ENCODE measurements at places on chromosomes 5 and 9.
A peak's percentile ranks its signal among the peaks of the same experiment; 100 is the strongest.

DNA sequence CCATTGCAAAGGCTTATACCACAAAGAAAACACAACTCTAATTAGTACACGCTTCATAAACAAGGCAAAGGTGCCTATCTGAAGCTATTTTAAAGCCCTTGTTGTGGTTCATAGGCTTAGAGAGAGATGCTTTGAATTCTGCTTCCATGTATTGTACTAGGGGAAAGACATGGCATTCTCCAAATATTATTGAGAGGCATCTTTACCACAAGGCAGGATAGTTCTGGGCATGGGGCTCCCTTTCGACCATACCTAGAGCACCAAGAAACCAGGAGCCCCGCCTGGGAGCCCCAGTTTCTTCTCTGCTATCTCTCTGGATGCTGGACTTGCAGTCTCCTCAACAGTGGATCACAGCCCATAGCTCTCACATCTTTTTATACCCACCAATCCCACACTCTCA lies 93.7 kb downstream of the NFIB start:
- no peak for DNase-seq
- H3K27ac ChIP-seq: no peak overlapping the region
- no peaks in the 10 kb centered on the region for H3K4me1 ChIP-seq

DNA sequence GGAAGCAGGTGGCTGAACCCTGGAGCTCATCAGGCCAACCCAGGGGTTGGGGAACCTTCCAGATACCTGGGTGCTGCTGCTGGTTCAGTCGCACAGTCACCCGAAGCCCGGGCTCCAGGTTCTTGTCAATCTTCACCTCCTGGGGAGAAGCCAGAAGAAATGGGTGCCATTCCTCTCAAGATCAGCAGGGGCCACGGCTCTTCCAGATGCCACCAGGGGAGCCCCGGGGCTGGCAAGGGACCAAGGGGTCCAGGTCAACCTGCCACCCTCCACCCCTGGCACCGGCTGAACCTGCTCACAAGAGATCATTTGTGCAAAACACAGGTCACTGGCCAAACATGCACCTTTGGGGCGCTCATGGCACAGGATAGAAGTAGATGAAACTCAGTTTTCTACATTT lies 4.7 kb downstream of the SPOUT1 start:
- H3K4me3 ChIP-seq: no peak overlapping the region
- H3K27me3 ChIP-seq: no peaks in the 10 kb centered on the region
- no peak overlapping the region for H3K27ac ChIP-seq
- H3K4me1 ChIP-seq: peaks cover 4% of the 10 kb centered on the region

DNA sequence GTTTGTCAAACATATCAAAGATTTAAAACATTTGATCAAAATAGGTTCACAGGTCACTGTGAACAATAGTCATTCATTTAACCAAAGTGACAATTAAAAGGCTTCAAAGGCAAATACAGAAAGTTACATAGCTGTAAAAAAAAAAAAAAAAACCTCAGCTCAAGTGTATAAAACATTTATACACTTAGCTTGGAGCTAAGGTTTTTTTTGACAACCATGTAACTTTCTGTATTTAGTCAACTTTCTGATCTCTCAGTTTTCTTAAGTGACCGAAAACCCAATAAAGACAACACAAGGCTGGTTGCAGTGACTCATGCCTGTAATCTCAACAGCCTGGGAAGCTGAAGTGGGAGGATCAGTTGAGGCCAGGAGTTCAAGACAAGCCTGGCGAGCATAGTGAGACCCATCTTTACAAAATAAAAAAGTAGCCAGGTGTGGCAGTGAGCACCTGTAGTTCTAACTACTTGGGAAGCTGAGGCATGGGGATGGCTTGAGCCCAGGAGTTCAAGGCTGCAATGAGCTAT lies 16.4 kb upstream of the UBTD2 start:
- no peak overlapping the region for H3K27ac ChIP-seq
- no peak for DNase-seq
- H3K36me3 ChIP-seq: no peaks in the 10 kb centered on the region

DNA sequence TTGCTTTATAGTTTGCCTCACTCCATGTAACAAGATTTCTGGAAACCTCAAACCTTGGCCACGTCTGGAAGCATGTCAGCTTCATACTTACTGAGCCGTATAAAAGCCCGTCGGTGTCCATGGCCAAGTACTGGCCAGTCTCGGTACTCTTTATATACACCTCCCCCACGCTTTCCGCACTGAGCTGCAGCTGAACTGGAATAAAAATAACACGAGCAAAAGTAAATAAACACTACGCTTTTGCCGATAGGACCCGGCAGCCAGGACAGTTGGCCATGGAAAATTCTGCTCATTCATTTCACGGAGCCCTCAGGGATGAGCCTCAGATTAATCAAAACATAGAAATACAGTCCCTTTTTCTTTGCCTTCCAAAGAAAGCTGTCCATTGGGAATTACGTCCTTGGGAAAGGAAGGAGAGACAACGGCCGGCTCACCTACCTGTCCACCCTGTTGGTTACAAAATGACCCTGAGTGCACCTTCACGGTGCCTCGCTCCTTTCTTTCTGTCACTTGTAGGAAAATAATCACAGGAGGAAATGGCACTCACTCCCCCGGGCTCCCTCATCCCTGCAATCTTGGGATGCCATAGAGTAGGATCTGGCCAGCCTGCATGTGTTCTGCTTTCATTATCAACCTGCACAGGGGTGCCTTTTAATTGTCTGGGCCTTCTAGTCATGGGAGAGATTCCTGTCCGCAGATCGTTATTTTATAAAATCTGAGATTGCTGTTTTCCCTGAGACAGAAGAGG lies 85.1 kb downstream of the FGF1 start:
- no peaks in the 10 kb centered on the region for H3K27me3 ChIP-seq
- DNase-seq: no peak
- H3K27ac ChIP-seq: no peak overlapping the region
- H3K36me3 ChIP-seq: no peaks in the 10 kb centered on the region
- H3K4me1 ChIP-seq: no peaks in the 10 kb centered on the region
- no peak overlapping the region for H3K4me3 ChIP-seq

GRCh38 chr5:172913117-172913850 lies 45.9 kb upstream of the RPL26L1 start:
- no peaks in the 10 kb centered on the region for H3K27me3 ChIP-seq
- H3K4me1 ChIP-seq: peaks cover 10% of the 10 kb centered on the region
- no peak overlapping the region for H3K27ac ChIP-seq
- peaks cover 12% of the 10 kb centered on the region for H3K36me3 ChIP-seq
- H3K4me3 ChIP-seq: no peak overlapping the region
- DNase-seq: no peak

GRCh38 chr5:93300309-93300923 lies 280.6 kb downstream of the NR2F1-AS1 start:
- no peak for DNase-seq
- H3K27ac ChIP-seq: no peak overlapping the region
- H3K4me3 ChIP-seq: no peak overlapping the region
- H3K4me1 ChIP-seq: no peaks in the 10 kb centered on the region

DNA sequence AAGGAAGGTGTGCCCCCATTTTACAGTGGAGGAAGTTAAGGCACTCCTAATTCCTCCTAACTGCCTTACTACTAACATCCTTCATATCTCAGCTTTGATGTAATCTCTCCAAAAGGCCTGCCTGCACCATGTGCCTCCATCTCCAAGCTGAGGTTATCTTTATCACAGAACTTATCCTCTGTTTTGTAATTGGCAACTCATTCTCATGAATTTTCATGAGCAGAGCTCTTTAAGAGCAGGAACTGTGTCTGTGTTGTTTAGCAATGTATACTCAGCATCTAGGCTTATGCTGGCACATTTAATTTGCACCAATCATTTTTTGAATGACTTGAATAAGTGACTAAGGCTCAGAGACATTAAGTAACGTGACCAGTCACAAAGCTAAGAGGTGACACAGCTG lies 147.9 kb upstream of the VLDLR start:
- no peaks in the 10 kb centered on the region for H3K4me1 ChIP-seq
- no peak overlapping the region for H3K4me3 ChIP-seq
- H3K36me3 ChIP-seq: no peaks in the 10 kb centered on the region

- no peaks in the 10 kb centered on the region for H3K27me3 ChIP-seq
- no peaks in the 10 kb centered on the region for H3K36me3 ChIP-seq
- H3K27ac ChIP-seq: no peak overlapping the region
- peaks cover 15% of the 10 kb centered on the region for H3K4me1 ChIP-seq
- DNase-seq: peak; percentile 41
Observed at GRCh38 chr9:71549023-71549422, 219.3 kb downstream of the CEMIP2 start.

GRCh38 chr5:151082282-151082902 lies 1.6 kb upstream of the TNIP1 start:
- peak overlapping the region; percentile 89 for H3K4me3 ChIP-seq
- H3K36me3 ChIP-seq: peaks cover 12% of the 10 kb centered on the region
- H3K27ac ChIP-seq: peak overlapping the region; percentile 90
- peaks cover 32% of the 10 kb centered on the region for H3K4me1 ChIP-seq
- H3K27me3 ChIP-seq: no peaks in the 10 kb centered on the region

GRCh38 chr9:38526591-38526990 lies 93.8 kb downstream of the ANKRD18A start:
- H3K4me1 ChIP-seq: no peaks in the 10 kb centered on the region
- DNase-seq: no peak
- H3K27ac ChIP-seq: no peak overlapping the region
- H3K27me3 ChIP-seq: no peaks in the 10 kb centered on the region
- H3K36me3 ChIP-seq: no peaks in the 10 kb centered on the region
- H3K4me3 ChIP-seq: no peak overlapping the region

DNA sequence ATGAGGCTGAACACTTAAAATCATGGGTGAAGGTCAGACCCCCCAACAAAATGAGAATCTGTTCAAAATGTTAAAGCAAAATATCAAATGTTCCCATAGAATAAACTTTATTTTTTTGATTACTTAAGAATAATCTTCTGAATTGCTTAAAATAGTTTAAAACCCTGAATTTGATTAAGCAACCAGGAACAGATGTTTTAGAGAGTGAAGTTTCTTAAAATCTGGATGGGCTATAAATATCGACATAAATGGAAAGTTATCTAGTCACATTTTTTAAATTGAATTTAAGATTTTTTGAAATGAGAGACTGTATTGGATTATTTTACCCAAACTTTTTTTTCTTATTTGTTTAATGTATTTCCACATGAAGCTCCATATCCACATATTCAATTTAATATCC lies 98.5 kb downstream of the ADAMTS12 start:
- H3K27ac ChIP-seq: no peak overlapping the region
- no peaks in the 10 kb centered on the region for H3K27me3 ChIP-seq
- no peak for DNase-seq
- H3K4me3 ChIP-seq: no peak overlapping the region
- H3K36me3 ChIP-seq: no peaks in the 10 kb centered on the region

- H3K4me3 ChIP-seq: no peak overlapping the region
- no peaks in the 10 kb centered on the region for H3K27me3 ChIP-seq
- no peaks in the 10 kb centered on the region for H3K36me3 ChIP-seq
Observed at GRCh38 chr5:86129009-86129408, 488.7 kb upstream of the COX7C start.

DNA sequence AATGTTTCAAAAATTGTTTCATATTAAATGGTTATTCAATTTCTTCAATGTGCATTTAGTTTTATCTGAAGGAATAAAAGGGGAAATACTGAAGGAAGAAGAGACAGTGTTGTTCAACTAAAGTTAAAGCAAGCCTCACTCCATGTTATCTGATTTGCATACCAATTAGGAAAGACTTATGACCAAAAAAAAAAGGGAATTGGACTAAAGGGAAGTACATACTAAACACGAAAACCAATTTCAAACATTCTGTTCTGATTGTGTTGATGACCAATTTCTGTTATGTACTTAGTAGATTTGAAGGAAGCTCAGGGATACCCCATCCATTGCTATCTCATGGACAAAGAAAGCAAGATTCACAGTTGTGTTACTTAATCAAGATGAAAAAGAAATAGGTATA lies 4.9 kb upstream of the GAPT start:
- H3K4me1 ChIP-seq: no peaks in the 10 kb centered on the region
- H3K36me3 ChIP-seq: no peaks in the 10 kb centered on the region
- no peaks in the 10 kb centered on the region for H3K27me3 ChIP-seq

DNA sequence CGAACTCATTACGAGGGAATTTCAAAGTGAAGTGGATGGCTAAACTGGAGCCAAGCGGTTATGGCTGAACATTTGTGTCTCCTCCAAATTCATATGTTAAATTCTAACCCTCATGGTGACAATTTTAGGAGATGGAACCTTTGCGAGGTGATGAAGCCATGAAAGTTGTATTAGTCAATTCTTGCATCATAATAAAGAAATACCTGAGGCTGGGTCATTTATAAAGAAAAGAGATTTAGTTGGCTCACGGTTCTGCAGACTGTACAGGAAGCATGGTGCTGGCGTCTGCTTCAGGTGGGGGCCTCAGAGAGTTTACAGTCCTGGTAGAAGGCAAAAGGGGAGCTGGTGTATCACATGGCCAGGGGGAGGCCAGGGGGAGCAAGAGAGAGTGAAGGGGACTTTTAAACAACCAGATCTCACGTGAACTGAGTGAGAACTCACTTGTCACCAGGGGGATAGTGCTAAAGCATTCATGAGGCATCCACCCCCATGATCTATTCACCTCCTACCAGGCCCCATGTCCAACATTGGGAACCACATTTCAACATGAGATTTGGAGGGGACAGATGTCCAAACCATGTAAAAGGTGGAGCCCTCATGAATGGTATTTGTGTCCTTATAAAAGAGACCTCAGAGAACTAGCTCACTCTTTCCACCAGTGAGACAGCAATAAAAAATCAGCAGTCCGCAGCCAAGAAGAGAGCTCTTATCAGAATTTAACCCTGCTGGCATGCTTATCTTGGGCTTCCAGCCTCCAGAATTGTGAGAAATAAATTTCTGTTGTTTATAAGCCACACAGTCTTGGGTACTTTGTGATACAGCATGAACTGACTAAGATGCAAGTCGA lies 143.4 kb downstream of the MTRR start:
- no peak overlapping the region for H3K4me3 ChIP-seq
- H3K4me1 ChIP-seq: no peaks in the 10 kb centered on the region
- no peaks in the 10 kb centered on the region for H3K27me3 ChIP-seq
- no peak for DNase-seq
- H3K36me3 ChIP-seq: no peaks in the 10 kb centered on the region

GRCh38 chr5:135254183-135254582 lies 144.8 kb downstream of the MACROH2A1 start:
- DNase-seq: no peak
- no peaks in the 10 kb centered on the region for H3K4me1 ChIP-seq
- no peak overlapping the region for H3K27ac ChIP-seq

All from GM12878 (cell line).